NCI-H2081 (cell line): ENCODE measurements at places on chromosomes 4 and X.

GRCh38 chrX:36431819-36432218, 512.3 kb downstream of the CFAP47 start:
- DNase-seq: no peak

DNA sequence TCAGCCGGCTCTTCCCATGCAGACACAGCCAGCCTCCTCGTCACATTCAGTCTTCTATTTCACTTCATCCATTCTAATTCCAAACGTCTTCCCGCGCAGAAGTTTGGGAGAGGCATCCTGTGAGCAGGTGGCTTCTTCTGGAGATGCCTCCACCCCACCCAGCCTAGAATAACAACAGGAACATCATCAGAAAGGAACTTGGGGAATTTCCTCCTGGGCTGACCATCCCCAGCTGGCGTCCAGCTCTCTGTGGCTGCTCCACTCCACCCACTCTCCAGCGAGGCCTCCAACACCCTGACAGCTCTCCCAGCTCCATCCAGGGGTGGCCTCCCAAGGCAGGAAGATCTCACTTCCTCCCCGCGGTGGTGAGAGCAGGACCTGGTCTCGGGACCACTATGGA, 5.5 kb upstream of the C4orf50 start:
- DNase-seq: no peak

GRCh38 chrX:43559644-43560043, 96.5 kb upstream of the MAOA start:
- DNase-seq: peak; percentile 45

GRCh38 chrX:10709276-10709675, 88.9 kb upstream of the MID1 start:
- no peak for DNase-seq

- DNase-seq: no peak
Measured at GRCh38 chrX:139875841-139876240, 57.0 kb downstream of the ATP11C start.
